ENCODE measurements at places on chromosomes 4 and X.

DNA sequence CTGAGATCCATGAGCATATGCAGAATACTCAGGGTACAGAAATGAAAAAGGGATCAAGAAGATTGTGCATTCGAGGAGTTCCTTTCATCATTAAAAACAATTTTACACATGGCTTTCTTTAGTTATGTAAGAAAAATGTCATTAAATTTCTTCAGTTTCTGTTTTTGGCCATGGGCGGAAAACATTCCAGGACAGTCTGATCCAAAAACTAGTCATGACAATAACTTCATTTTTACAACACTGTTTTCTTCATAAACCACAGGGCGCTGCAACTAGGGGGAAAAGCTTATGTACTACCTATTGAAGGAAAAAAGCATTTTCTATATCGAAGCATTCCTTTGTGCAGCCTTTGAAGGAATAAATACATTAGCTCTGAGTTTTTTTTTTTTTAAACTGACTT is 28.2 kb downstream of the IL13RA1 start:
- no peak for DNase-seq

GRCh38 chr4:103482893-103483292 is 236.9 kb downstream of the TACR3 start:
- DNase-seq: no peak

DNA sequence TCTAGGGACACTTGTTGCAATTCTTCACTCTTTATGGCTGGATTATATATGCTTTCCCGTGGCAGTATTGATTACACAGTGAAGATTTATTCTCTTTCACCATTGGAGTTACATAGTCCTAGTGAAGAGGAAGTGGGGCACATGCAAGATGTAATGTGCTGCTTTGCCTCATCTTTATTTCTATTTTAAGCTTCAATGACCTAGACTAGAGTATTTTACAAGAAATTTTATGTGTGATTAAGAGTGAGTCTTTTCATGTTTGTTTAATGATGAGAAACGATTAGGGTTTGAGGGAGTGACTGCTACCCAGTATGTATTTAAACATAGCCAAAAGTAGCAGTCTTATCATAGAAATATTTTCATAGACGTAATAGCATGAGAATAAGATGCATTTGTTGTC is 30.8 kb downstream of the DIAPH2 start:
- DNase-seq: no peak

GRCh38 chrX:132802033-132802432 is 156.4 kb downstream of the HS6ST2 start:
- DNase-seq: no peak

GRCh38 chr4:165478260-165478659 is 99.5 kb downstream of the CPE start:
- no peak for DNase-seq

- no peak for DNase-seq
Observed at GRCh38 chrX:2542826-2543521, 42.2 kb upstream of the DHRSX start.

GRCh38 chr4:116202524-116202923 is 882.9 kb downstream of the TRAM1L1 start:
- DNase-seq: no peak

- DNase-seq: no peak
Observed at GRCh38 chr4:795726-796119, 30.2 kb downstream of the CPLX1 start.

- no peak for DNase-seq
Observed at GRCh38 chr4:184298254-184298653, 80.6 kb upstream of the ENPP6 start.

DNA sequence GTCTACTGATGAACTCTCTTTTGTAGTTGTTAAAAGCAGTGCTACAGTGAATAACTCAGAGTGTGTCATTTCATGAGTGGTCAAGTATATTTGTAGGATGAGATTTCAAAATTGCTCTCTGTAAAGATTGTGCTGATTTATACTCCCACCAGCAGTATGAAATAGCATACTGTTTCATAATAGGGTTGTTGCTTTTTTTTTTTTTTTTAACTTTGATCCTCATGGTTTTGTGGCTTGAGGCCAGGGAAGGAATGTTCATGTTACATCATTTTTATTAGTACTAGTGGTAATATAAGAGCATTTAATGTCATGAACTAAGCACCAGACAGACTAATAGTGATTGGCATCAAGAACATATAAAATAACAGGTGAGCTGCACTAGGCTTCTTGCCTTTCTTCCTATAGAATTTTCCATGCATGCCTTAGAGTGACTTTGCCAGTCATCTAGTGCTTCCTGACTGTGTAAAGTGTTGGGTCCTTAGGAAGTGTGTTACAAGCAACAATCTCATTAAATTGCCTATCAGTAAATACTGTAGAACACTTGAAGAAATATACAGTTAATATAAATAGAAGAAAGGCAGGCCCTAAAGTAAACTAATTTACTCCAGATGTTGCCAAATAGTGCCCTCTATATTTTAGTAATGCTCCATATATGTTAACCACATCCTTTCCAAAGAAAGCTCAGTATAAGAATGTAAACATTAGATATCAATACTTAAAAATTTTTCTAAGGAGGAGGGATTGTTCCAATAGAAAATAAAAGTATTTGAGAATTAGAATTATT is 38.6 kb upstream of the MSMO1 start:
- no peak for DNase-seq

DNA sequence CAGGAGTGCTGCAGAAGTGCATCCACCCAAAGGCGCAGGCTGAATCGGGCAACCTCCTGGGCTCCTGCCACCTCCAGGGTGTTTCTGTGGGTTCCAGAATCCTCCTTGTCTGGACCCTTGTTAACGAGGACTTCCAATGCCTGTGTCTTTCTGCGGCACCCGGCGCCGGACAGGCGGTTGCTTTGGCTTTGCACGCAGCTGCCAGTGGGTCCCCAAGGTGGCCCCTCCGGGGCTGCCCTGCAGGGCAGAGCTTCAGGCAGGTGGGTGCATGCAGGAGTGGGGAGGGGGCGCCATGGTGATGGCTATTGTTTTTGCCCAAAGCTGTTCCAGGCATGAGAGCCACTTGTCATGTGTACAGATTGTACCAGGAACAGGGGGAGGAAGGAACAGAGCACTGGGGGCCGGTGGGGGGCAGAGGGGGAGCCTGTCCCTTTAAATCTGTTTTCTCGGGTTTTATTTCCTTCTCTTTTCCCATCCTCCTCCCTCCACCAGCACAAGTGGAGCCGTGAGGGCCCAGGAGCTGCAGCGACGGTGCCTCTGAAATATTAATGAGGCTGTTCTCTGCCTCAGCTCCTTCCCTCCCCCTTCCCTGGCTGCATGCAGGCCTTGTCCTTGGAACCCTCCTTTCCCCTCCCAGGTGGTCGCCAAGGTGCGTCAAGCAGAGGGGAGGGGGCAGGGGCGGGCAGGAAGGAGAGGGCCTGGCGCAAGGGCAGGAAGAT is 13.1 kb downstream of the ATP2B3 start:
- no peak for DNase-seq

GRCh38 chr4:7199771-7200441 is 7.6 kb downstream of the SORCS2 start:
- peak; percentile 13 for DNase-seq

- no peak for DNase-seq
Observed at GRCh38 chr4:23741681-23742191, 148.1 kb downstream of the PPARGC1A start.

GRCh38 chr4:1255151-1255550 is 6.2 kb upstream of the CTBP1 start:
- DNase-seq: no peak

DNA sequence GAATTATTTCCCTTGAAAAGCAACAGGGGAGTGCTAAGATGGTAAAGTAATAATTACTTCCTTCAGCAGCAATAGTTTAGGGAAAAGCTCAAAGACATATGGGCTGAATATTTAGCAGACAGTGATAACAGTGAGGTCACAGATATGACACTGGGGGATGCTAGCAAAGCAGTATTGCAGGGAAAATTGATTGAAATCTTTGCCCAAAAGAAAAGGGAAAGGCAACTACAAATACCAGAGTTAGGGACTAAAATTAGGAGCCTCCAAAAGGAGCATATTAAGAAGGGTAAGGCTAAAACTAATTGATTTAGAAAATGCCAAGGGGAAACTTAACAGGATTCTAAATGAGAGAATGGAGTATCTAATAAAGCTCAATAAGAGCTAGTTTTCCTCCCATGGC is 1191.3 kb upstream of the TENM3 start:
- no peak for DNase-seq

GRCh38 chrX:39249999-39250398 is 448.7 kb downstream of the MID1IP1 start:
- DNase-seq: no peak

DNA sequence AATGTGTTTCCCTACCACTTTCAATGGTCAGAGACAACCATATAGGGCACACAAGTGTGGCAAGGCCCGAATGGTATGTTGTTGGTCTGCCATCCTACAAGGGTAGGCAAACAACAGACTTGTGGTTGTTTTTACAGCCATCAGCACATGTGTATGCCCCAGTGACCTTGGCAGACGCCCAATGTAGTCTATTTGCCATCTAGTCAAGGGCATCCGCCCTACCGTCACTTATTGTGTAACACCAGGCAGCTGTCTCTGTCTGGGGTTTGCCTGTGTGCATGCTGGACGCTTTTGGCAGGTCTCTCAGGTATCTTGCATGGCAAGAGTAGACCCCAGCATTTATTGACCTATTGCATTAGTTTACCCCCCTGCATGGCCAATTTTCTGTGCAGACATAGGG is 1145.5 kb upstream of the POU3F4 start:
- no peak for DNase-seq

- DNase-seq: no peak
Observed at GRCh38 chr4:188287169-188287894, 148.1 kb downstream of the TRIML1 start.

- DNase-seq: peak; percentile 51
Observed at GRCh38 chr4:158809611-158810486, 41.0 kb downstream of the FNIP2 start.

DNA sequence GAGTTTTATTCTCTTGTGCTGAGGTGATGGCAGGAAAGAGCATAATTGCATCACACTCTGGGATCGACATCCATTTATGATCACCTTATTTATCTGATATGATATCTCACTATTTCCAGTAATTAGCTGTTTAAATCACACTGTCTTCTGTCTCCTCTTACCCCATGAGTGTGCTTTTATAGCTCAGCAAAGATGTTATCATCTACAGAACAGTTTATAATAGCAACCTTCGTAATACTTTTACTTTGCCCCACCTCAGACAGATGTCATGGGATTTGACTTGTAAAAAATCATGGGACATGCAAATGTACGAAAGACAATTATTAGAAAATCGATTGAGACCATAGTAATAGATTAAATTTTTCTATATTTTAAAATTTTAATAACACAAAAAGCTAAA is 1122.3 kb upstream of the PCDH10 start:
- no peak for DNase-seq

DNA sequence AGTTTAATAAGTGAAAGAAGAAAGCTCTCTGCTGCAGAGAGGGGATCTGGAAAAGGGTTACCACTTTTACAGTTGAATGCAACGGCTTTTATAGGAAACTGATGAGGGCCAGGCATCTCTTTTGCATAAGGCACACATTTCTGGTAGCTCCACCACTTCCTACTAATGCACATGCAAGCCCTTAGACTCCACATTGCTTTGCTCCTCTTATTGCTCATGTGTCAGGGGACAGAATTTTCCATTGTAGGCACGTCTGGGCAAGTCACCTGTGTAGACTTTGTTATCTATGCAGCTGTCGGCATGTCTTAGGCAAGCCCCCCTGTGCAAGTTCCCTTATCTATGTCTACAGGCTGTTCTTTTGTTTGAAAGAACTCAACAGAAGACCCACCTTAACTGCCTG is 294.6 kb upstream of the STS start:
- no peak for DNase-seq

- DNase-seq: no peak
Observed at GRCh38 chr4:153773236-153773690, 13.4 kb upstream of the RNF175 start.

DNA sequence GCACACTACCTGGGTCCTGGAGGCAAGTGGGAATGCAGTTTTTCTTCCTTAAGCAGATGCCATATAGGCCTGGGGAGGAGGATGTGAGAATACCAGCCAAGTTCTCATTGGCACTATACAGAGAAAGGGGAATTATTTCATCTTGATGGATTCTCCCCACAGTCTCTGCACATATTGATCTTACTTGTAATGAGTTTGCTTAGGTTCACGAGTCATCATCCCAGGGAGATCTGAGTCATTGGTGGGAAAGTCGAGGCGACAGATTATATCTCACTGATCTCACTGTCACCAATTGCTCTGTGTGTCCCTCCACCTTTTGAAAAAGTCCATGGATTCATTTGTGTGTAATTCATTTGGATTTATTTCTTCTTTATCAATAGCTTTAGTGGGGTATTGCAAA is 156.8 kb downstream of the AR start:
- DNase-seq: no peak

DNA sequence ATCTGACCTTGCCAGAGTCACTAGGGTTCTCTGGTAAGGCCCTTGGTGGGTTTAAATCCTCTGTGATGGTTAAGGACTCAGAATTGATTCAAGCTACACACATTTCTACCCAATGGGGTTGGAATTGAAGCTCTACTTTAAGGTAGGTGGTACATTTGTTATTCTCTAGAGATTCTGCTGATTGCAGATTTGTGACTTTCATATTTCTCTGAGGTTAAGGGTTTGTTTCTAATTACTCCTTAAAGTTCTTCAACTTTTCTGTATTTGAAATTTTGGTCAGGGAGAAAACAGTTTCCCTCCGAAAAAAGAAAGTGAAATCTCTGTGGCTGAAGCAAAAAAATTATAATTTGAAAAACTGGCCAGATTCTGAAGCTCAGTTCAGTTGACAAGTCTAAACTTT is 25.8 kb upstream of the USP46 start:
- no peak for DNase-seq

Measured in CD4-positive, alpha-beta T cell treated with Interleukin-15 for 1 hour (primary cell).